HFFc6 (cell line): ENCODE measurements at places on chromosomes 4 and X. TPM values are rescaled to one million over a fixed set of nuclear protein-coding genes. Genes with fewer than 3 reads are reported as not detected.

SOD3 gene
- 13.7 to 21.7 TPM (median 18.5 TPM) in 3 replicates for total RNA-seq

PPP4R3C gene
- not detected in 3 replicates for total RNA-seq

HSPA4L gene
- total RNA-seq, result 6.2 to 7.9 TPM (median 7.4 TPM) in 3 replicates

MAP3K15 gene
- 0.10 to 0.26 TPM (median 0.12 TPM) in 3 replicates for total RNA-seq

MAML3 gene
- total RNA-seq, result 1.1 to 1.6 TPM (median 1.5 TPM) in 3 replicates

PRSS12 gene
- total RNA-seq, result 79.8 and 88.0 TPM in 2 replicates

NCBP2L gene
- not detected in 3 replicates for total RNA-seq

MFAP3L gene
- total RNA-seq, result 1.8 to 5.4 TPM (median 4.1 TPM) in 3 replicates

MAGEC1 gene
- total RNA-seq, result 0.10 TPM in 1 of 3 replicates, not detected in the others

CYLC1 gene
- not detected in 3 replicates for total RNA-seq

NEUROG2 gene
- not detected in 3 replicates for total RNA-seq

DDX60 gene
- total RNA-seq, result 3.2 to 7.2 TPM (median 3.6 TPM) in 3 replicates

FAM114A1 gene
- 170 to 193 TPM (median 176 TPM) in 3 replicates for total RNA-seq

RIBC1 gene
- total RNA-seq, result 0.31 and 0.42 TPM in 2 replicates

MAGEA4 gene
- total RNA-seq, result not detected in 3 replicates

NMU gene
- total RNA-seq, result not detected in 3 replicates

RBMXL3 gene
- not detected in 3 replicates for total RNA-seq

POU4F2 gene
- total RNA-seq, result not detected in 3 replicates

PPBP gene
- total RNA-seq, result not detected in 3 replicates

DOK7 gene
- total RNA-seq, result not detected in 3 replicates

DDX53 gene
- total RNA-seq, result not detected in 3 replicates

PRR32 gene
- not detected in 3 replicates for total RNA-seq
